ENCODE measurements at places on chromosomes 2 and 18. TPM values are rescaled to one million over a fixed set of nuclear protein-coding genes. Genes with fewer than 3 reads are reported as not detected.

DNA sequence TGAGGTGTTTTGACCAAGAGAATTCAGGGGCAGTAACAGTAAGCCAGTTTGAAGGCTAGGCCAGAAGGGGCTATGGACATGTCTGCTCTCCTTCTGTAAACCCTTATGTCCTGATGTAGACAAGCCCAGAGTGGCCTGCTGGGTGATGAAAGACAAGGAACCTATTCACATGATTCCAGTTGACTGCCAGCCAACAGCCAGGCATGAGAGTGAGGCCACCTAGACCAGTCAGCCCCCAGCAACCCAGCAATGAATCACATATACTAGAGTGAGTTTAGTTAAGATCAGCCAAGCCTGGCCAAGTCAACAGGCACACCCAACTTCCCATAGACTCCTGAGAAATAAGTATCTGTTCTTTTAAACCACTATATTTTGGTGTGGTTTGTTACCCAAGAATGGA lies 1889.7 kb upstream of the CELF4 start:
- no peak for DNase-seq

GRCh38 chr2:55114597-55114996 lies 64.3 kb upstream of the RTN4 start:
- no peak for DNase-seq

DNA sequence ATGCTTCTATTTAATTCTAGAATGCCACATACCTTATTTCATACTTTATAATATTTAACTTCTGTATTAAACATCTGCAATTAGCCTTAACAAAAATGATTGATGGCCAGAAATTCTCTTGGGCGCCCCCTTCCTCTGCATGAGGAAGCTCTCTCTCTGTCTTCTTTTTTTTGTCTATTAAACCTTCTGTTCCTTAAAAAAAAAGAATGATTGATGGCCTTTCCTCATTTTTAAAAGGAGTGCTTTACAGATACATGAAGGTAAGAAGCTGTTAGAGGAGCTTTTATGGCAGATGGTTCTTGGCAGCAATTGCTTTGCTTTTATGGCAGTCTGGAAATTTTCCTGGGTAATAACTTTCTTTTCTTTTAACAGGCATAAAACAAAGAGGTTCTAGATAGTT lies 526.9 kb downstream of the SLC4A3 start:
- DNase-seq: no peak

The SERPINB3 gene
- 49.5 TPM for total RNA-seq

The YES1 gene
- 50.3 TPM for total RNA-seq

GRCh38 chr18:59200787-59201186 lies 19.2 kb upstream of the GRP start:
- no peak for DNase-seq

GRCh38 chr2:174012347-174013314 lies 47.5 kb upstream of the SP3 start:
- peak; percentile 66 for DNase-seq

DNA sequence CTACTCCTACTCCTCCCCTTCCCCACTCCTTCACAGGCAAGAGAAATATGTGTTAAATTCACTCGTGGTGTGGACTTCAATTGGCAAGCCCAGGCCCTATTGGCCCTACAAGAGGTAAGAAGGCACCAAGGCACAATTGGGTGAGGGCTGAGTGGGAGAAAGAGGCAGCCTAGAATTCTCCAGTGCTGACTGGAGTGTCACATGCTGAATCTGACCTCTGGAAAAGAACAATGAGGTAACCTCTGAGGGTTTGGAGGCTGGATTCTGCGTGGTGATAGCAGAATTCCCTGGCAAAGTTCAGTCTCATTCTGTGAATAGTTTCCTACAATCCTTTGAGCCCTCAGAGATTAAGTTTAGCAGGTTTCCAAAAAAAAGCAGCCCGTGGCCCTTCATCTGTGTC lies 6.9 kb downstream of the CENPA start:
- DNase-seq: no peak

The SRD5A2 gene
- not detected for total RNA-seq

GRCh38 chr2:11145350-11145749 lies 9.9 kb upstream of the SLC66A3 start:
- no peak for DNase-seq

The NLRC4 gene
- 2.3 TPM for total RNA-seq

The LYG1 gene
- total RNA-seq: 0.59 TPM

DNA sequence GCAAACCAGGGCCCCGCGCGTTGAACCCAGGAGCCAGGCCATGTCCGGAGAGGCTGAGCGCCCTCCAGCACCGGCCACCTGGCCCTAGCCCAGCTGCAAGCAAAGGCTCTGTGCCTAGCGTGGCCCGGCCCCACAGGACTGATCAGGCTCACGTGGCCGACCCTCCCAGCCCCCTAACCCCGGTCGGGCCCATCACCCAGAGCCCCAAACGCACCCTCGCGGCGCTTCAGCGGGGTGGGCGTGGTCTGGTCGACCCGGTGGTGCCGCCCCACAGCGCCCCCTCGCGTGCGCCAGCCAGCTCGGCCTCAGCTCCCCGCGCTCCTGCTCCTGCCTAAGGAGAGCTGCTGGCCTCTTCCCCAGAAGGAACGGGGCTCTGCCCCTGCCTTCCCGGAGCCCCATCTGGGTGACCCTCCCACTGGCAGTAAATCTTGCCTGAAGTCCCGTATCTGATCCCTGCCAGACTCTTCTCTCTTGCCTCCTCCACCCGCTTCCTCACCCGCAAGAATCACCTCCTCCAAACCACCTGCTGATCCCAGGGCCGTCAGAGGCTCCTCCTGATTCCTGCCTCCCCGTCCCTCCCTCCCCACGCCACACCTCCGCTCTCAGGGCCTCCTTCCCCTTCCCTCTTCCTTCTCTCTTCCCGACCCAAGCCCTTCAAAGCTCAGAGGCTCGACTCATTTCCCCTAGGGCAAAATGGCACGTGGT lies 12.3 kb upstream of the TEX51 start:
- peak; percentile 37 for DNase-seq

GRCh38 chr18:48548921-48549320 lies 10.1 kb downstream of the CTIF start:
- DNase-seq: no peak

The CENPA gene
- 4.1 TPM for total RNA-seq

GRCh38 chr2:31349684-31350083 lies 64.9 kb downstream of the XDH start:
- DNase-seq: no peak

GRCh38 chr2:19185086-19185485 lies 173.3 kb downstream of the OSR1 start:
- DNase-seq: no peak

The ARHGAP15 gene
- total RNA-seq: 33.8 TPM
